NCI-H2227 treated with DMSO at 0.1 percent for 48 hours (cell line): ENCODE measurements at places on chromosomes 2 and 18.

GRCh38 chr18:44111337-44111736, 569.4 kb upstream of the SETBP1 start:
- DNase-seq = no peak

GRCh38 chr2:178787155-178787554, 20.1 kb downstream of the TTN start:
- DNase-seq = no peak

DNA sequence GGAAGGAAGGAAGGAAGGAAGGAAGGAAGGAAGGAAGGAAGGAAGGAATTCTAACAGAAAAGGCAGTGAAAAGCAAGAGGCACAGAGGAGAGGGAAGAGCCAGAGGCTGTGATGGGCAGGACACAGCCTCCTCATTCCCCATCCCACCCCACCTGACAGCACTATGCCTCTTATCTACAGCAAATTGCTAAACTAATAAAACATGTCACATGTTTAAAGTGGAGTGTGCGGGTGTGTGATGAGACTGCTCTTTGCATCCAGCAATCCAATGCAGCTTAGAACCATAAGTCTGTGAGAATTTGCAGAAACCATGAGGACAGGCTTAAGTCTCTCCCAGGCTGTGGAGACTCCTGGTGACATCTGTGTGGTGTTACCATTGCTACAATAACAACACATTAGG, 108.4 kb upstream of the ALK start:
- no peak for DNase-seq

- DNase-seq = no peak
Observed at GRCh38 chr18:4208366-4208765, 246.7 kb downstream of the DLGAP1 start.

DNA sequence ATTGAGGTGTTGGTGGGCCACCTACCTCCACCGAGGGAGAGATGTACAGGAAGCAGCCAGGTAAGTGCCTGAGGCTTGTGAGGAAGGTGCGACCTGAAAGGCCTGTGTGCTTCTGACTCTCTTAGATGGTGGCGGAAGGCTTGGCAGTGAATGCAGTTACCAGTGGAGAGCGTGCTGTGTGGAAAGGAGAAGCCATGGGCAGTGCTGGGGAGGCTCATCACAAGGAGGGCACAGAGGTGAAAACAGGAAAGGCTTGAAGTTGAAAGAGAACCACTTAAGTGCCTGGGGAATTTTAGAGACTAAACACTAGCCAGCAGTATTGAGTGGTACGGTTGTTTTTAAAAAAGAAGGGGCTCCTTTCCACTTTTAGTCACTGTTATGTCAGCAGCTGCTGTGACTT, 130.9 kb downstream of the ZNF407 start:
- DNase-seq = no peak

- no peak for DNase-seq
Observed at GRCh38 chr2:29223851-29224692, 108.9 kb downstream of the CLIP4 start.

GRCh38 chr18:26640541-26640940, 92.2 kb upstream of the KCTD1 start:
- no peak for DNase-seq

- DNase-seq = no peak
Observed at GRCh38 chr2:95354925-95355324, 47.6 kb upstream of the FAHD2A start.

DNA sequence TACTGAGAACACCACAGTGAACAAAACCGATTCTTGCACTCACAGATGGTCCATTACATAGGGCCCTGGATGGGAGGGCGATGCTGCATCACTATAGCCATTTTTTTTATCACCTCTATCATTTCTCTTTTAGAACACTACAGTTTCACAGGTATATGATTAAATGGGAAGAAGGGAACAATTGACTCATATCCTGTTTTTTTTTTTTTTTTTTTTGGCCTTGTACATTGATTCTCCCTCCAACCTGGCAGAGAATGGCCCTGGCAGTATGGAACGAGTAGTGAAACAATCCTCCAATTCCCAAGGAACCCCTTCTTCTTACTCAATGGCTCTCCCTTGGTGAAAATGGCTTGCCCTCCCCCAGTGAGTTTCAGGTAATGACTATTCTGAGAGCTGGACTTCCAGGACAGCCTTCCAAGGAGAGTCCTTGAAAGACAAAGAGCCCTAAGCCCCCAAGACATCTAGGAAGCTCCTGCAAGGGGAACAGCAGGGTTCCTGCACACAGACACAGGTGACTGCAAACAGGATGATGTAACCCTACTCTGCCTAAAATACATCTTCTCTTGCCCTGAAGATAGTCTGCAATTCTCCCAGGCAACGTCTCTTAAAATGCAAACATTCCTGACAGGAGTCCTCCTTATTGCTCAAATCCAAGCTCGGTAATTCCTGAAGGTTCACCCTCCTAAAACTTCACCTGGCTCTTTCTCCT, 405.4 kb downstream of the SETBP1 start:
- DNase-seq = no peak

DNA sequence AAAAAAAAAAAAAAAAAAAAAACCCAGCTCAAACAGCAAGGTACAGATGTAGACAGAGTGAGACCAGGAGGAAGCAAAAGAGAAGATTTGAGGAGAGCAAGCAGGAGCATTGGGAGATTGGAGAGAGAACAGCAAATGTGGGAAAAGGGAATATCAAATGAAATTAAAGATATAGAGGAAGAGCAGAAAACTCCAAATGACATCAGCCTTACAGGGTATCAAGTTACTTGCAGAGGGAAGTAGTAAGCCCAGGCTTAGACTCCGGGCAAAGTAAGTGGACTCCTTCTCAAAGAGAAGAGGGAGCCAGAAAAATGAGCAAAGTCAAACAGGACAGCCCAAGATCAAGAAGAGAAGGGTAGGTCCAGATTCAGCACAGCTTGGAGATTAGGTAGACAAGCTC, 93.3 kb upstream of the PPP1CB start:
- DNase-seq = no peak

DNA sequence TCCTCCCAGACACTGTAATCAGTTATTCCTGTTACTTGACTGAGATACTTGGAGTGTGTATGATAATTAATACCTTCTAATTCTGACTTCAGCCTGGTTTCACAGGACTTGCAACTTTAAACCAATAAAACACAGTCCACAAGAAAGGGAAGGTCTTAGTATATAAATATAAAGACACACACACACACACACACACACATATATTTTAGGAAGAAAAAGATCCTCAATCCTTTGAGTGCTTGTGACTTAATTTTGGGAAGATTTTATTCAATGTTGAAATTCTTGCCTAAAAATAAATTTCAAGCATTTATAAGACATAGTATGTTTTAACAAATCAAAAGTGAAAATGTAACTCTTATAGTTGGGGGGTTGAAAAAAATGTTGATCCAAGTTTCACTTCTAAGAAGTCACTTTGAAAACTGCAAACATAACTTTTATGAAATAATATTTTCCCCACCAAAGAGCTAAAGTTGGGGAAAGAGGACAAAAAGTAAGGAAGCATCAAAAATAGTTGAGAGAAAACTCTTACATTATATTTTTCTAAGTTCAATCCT, 824 bp upstream of the VPS54 start:
- no peak for DNase-seq

DNA sequence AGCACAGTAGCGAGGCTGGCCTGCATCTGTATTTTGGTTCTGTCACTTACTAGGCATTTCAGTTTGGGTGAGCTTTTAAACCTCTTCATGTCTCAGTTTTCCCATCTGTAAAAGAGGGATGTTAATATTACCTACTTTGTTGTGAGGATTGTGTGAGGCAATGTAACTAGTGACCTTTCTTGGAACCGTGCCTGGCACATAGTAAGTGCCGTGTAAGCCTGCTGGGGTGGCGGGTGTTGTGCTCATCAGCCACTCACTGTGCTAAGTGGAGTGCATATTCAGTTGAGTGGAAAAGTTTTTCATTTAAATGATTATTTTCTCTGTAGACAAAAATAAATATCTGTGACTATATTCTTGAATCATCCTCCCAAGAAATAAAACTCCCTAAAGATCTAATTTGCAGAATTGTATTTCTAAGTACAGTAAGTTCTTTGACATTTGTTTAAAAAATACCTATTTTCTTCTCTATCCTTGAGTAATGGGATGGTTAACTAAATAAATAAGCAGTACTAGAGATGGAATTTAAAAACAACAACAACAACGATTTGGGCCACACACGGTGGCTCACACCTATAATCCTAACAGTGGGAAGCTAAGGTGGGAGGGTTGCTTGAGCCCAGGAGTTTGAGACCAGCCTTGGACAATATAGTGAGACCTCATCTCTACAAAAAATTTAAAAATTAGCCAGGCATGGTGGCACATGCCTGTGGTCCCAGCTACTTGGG, 56.7 kb downstream of the MALT1 start:
- DNase-seq = no peak

DNA sequence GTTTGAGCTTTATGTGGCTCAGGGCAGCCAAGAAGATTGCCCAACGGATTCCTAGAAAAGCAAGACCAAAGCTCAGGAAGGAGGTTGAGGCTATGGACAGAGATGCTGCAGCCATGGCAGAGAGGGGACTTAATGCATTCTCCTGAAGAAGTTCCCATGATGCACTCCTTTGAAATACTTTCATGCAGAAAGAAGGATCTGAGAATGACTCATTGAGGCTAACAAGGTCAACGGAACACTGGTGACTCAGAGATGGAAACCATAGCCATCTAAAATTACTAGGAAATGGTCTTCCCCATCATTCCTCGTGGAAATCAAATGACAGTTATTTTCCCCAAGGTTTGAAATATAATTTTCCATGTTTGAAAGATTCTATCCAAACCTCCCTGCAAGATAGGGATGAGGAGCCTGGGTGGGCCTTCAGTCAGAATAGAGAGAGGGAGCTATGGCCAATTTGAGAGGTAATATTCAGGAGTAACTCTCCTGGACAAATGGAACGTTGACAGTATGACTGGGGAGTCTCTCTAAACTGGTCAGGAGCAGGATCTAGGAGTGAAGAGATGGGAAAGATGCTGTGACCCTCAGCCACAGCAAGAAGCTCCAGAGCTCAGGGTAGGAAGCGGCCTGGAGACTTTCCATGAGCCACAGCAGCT, 63.0 kb downstream of the REEP1 start:
- DNase-seq = no peak

GRCh38 chr18:78767648-78768071, 212.0 kb upstream of the SALL3 start:
- DNase-seq = no peak

DNA sequence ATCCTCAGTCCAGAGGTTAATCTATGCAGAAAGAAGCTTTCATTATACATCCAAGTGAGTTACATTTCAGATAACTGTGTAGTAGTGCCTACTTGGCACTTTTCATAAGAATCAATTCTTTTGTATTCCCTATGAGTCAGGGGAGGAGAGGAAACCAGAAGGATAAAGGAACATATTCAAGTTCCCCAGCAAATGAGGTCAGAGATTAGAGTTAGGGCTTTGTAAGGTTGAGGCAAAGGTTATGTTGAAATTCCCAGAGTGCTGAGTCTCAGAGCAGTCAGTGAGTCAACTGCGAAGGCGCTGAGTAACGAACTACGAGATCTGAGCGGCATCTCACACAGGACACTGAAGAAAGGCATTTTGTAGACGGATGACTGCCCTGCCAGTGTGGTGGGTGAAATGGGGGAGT, 25.1 kb upstream of the ME2 start:
- no peak for DNase-seq

GRCh38 chr18:45562567-45563479, 52.5 kb upstream of the SLC14A2 start:
- no peak for DNase-seq

DNA sequence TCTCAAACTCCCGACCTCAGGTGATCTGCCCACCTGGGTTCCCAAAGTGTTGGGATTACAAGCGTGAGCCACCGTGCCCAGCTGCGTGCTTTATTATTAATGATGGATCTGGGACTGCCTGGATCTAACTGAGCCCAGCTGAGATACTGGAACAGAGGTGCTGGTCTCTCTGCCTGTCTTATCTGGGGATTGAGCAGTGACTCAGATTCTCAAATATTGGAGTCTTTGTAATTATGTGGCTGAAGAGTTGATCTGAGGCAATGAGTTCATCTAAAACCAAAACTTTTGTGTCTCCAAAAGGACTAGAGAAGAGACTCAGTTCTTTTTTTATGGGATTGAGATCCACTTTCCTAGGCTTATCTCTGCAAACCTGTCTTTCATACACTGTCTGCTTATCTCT, 16.3 kb downstream of the PLEKHB2 start:
- no peak for DNase-seq

- DNase-seq = no peak
Observed at GRCh38 chr18:28657961-28658360, 481.0 kb upstream of the CDH2 start.

DNA sequence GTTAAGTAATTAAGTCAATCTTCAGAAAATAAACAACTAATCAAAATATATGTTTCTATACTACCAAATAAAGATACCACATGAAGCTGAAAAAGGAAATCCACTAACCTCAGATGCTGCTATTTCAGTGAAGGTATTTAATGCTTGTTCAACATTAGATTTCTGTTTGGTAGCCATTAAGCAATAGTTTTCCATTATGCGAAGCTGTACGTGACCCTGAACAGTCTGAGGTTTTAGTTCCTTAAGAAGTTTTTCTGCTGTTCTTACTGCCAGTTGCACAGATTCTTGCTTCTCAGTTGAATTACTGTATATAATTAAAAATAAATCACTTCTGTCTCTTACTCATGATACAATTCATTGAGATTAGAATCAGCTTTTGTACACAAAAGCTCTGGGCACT, 65.4 kb downstream of the TTC21B start:
- no peak for DNase-seq

DNA sequence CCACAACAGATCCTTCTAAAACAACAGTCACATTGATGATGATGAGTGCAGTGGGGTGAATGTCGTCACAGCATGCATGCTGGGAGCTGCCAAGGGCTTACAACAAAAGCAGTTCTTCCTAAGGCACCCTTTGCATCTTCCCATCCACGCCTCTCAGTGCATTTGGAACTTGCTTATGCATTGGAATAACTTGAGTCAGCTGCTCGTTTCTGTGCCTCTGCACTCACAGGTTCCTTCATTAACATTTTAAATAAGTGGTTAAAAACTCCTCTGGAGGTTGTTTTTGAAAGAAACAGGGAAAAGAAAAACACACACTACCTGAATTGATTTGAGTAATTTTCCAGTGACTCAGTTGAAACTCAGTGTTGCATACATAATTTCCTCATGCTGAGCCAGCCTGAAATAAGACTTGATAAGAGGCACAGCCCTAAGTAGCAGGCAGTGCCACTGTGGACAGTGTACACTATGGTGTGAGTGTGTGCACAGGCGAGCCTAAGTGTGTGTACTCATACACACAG, 46.8 kb upstream of the TRIM43B start:
- no peak for DNase-seq

DNA sequence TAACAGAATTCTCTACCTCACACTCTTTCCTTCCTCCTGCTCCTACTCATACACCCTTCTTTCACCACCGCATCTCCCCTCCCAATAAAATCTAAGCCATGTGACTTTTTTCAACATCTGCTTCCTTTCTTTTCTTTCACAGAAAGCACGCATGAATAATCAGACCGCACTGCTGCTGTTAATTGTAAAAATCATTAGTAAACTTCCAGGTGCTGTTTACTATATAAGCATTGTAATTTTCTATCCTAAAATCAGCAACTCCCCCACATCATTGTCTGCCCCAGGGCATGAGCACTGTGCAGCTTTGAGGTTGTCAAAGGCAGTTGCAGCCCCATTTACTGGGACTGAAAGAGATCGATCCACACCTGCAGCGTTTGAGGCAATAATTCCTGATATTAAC, 782.6 kb upstream of the ID2 start:
- DNase-seq = no peak

- no peak for DNase-seq
Observed at GRCh38 chr2:27194538-27195354, 17.1 kb upstream of the ATRAID start.
